ENCODE measurements at places on chromosomes 5 and 9.

- DNase-seq, result no peak
Observed at GRCh38 chr5:84255315-84255714, 129.4 kb downstream of the EDIL3 start.

- no peak for DNase-seq
Observed at GRCh38 chr9:652914-653313, 188.6 kb upstream of the DMRT1 start.

DNA sequence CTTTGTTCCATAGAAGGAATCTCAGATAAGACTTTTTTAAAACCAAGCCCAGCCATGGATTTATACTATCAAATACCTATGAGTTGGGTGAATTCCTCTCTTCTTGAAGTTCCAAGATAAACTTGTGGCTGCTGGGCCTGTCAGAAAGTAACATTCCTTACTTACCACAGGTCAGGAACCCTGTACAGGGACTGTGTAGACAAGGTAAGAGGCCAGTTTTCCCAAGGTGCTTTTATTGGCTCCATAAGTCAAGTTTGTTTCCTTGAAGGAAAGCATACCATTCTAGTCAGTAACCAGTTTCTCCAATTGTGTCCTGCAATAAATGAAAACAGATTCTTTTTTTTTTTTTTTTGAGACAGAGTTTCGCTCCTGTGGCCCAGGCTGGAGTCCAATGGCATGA lies 8.8 kb upstream of the CLTB start:
- DNase-seq, result no peak

- DNase-seq, result no peak
Observed at GRCh38 chr5:74017786-74018211, 391.8 kb downstream of the ARHGEF28 start.

DNA sequence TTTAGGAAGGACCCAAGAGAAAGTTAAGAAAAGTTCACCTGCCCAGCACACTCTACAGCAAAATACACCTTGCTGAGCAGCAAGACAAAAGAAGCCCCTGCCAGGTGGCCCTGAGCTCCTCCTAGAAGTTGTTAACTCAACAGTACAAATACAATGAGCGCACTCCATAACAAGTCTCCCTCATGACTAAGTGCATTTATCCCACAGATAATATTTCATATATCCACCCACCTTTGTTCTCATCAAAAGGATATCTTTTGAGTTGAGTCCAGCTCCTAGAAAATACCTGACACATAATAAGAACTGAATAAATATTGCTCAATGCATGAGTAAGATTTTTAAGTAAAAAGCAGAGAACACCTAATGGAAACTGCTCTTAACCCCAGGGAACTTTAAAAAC lies 73.3 kb downstream of the ABCA1 start:
- DNase-seq, result no peak

DNA sequence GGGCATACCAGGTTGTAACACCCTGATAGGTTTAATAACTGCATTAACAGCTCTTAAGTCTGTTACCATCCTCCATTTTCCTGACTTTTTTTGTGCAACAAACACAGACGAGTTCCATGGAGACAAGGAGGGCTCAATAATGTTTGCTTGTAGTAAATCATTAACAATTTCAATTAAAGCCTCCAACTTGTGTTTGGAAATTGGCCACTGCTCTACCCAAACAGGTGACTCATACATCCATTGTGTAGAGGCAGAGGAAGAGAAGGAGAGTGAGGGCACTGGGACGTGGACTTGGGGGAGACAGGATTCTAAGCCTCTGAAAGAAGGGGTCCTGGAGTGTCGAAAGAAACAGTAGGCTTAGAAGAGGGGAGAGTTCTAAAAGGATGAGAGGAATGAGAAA lies 213.6 kb upstream of the KCNN2 start:
- DNase-seq, result no peak

DNA sequence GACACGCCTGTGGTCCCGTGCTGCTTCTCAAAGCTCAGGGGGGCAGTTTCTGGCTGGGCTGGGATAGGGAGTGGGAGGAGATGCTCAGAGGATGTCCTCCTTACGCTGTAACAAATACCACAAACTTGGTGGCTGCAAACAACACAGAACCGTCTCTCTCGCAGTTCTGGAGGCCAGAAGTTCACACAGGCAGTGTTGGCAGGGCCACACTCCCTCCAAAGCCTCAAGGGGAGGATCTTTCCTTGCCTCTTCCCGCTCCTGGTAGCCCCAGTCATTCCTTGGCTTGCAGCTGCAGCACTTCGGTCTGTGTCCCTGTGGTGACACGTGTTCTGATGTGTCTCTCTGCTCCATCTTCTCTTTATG lies 10.4 kb upstream of the ORM1 start:
- no peak for DNase-seq

- no peak for DNase-seq
Observed at GRCh38 chr5:119302916-119303897, 52.6 kb upstream of the TNFAIP8 start.

DNA sequence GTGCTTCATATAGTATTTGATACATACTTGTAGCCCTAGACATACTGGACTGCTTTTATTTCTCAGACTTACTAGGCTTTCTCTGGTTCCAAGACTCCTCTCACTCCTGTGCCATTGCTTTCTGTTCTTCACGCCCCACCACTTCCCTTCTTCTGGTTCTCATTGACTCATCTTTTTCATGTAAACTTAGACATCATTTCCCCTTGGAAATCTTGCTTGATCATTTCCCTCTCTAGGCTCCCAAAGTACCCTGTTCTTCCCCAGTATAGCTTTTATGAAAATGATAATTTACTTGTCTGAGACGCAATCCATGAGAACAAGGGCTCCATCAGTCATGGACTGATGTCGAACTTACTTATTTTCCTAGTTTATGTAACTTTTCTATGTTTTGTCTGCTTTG lies 83.5 kb downstream of the TLR4 start:
- no peak for DNase-seq

DNA sequence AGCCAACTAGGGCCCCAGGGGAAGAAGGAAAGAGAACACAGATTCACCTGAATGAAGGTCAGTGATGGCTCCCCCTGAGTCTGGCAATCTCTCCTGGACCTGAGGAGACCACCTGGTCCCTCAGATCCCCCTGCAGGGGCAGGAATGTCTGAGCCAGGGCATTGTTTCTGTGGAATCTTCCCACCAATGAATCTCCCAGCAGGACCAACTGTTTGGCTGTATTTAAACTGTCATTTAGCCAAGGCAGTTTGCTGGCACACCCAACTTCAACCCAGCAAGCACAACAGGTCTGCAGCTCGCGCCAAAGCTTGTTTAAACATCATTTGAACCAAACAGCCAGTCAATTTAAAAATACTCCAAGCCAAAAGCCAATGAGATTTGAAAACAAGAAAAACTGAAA lies 92.6 kb downstream of the SH3TC2 start:
- no peak for DNase-seq

- no peak for DNase-seq
Observed at GRCh38 chr9:129671519-129671918, 6.1 kb downstream of the PRRX2 start.

- DNase-seq, result no peak
Observed at GRCh38 chr9:134621558-134622110, 20.0 kb upstream of the COL5A1 start.

- no peak for DNase-seq
Observed at GRCh38 chr9:92737611-92738299, 26.9 kb downstream of the BICD2 start.

- no peak for DNase-seq
Observed at GRCh38 chr9:20252778-20253177, 369.5 kb downstream of the MLLT3 start.

DNA sequence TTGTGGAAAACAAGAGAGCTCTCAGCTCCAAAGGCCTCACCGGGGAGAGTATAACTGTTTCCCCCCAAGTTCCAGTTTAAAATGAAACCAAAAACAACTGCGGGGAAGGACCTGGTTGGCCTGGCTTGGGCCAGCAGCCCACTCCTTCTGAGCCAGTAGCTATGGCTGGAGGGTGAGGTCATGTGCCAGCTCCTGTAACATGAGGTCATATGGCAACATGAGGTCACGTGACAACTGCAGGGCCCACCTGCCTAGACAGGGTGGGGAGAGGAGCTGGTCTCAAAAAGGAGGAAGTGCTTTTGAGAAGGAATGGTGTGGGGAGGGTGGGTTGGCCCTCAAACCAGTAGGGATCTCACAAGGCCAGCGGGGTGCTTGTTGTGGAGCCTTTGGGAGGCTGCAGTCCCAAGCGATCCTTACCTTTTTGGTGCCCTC lies 29.3 kb upstream of the CRB2 start:
- DNase-seq, result no peak

GRCh38 chr5:39945870-39946269 lies 521.1 kb upstream of the DAB2 start:
- no peak for DNase-seq

- DNase-seq, result no peak
Observed at GRCh38 chr9:113584428-113585084, 121.0 kb downstream of the RGS3 start.

- no peak for DNase-seq
Observed at GRCh38 chr5:102749416-102750030, 5.6 kb upstream of the PAM start.

DNA sequence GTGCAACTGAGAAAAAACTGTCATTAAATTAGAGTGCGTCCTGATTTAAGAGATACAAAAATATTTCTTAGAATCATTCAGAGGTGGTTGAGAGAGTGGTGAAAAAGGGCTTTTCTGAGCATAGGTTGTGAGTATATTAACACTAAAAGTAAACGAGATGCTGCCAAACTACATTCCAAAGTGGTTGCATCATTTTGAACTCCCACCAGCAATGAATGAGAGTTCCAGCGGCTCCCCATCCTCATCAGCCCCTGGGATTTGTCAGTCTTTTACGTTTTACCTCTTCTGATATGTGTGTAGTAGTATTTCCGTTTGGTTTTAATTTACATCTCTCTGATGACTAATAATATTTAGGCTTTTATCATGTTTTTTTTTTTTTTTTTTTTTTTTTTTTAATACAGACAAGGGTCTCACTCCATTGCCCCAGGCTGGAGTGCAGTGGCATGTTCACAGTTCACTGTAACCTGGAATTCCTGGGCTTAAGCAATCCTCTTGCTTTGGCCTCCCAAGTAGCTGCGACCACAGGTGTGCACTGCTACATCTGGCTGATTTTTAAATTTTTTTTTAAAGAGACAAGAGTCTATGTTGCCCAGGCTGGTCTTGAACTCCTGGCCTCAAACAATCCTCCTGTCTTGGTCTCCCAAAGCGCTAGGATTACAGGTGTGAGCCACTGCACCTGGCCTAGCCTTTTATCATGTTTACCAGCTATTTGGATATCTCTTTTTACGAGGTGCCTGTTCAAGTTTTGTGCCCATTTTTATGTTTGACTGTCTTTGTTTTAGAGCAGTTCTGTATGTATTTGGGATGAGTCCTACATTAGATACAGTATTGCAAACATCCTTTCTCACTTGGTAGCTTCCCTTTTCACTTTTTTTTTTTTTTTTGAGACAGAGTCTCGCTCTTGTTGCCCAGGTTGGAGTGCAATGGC lies 17.0 kb downstream of the PRRT1B start:
- DNase-seq, result no peak

DNA sequence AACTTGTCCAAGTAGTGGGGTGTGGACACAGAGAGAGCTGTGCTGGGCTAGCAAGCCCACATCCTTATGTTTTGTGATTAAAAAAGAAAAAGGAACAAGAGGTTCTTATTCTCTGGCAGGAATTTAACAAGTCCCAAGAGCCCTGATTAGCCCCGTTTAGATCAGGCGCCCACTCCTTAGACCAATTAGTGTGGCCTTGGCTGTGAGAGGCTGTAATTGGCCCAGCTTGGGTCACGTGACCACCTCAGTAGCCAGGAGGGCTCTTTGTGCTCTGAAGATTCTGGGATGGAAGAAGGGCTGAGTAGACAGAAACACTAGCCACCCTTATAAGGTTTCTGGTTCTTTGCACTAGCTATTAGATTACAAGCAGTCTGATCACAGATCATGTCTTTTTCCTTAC lies 31.1 kb downstream of the GCNT4 start:
- no peak for DNase-seq

GRCh38 chr5:11292648-11293356 lies 531.8 kb upstream of the DAP start:
- no peak for DNase-seq

DNA sequence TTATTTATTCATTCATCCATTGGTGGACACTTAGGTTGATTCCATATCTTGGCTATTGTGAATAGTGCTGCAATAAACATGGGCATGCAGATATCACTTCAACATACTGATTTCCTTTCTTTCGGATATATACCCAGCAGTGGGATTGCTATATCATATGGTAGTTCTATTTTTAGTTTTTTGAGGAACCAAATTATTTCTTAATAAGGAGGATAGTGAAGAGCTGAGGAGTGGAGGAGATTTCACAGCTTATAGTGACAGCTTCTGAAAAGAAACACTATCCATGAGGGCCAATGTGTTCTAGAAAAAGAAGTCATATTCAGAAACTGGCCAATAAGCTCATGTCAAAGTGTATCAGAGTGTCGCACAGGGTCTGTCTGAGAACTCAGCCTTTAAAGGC lies 183.3 kb downstream of the SEC61B start:
- no peak for DNase-seq

- DNase-seq, result no peak
Observed at GRCh38 chr9:76756268-76756640, 8.0 kb upstream of the PCA3 start.

GRCh38 chr5:74199436-74200210 lies 440.9 kb downstream of the ENC1 start:
- DNase-seq, result no peak

- peak; percentile 4 for DNase-seq
Observed at GRCh38 chr5:126816649-126817048, 39.7 kb downstream of the LMNB1 start.

GRCh38 chr5:172626031-172626581 lies 15.0 kb upstream of the NEURL1B start:
- no peak for DNase-seq

GRCh38 chr5:155948576-155948975 lies 378.4 kb upstream of the SGCD start:
- no peak for DNase-seq

GRCh38 chr5:178839319-178839704 lies 20.4 kb upstream of the ZNF354B start:
- no peak for DNase-seq

DNA sequence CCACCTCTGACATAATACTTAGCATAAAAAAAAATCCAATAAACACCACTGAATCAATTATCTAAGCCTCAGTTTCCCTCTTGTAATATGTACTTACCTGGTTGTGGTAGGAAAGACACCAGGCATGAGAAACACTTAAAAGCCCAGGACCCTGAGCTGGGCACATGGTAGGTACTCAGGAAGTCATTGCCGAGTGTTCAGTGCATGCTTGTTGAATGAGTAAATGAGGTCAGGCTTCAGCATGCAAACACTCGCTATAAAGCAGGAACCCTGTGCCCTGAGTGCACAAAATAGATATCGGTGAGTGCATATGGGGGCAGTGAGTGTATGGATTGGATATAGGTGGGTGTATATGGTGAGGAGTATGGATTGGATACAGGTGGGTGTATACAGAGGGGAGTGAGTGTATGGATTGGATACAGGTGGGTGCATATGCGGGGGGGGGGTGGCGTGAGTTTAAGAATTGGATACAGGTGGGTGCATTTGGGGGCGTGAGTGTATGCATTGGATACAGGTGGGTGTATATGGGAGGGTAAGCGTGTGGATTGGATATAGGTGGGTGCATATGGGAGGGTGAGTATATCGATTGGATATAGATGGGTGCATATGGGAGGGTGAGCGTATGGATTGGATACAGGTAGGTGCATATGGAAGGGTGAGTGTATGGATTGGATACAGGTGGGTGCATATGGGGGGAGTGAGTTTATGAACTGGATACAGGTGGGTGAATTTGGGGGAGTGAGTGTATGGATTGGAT lies 194.3 kb upstream of the MSX2 start:
- DNase-seq, result no peak
